ENCODE measurements at places on chromosomes 7 and 10.

GRCh38 chr10:119531067-119531466 lies 11.5 kb downstream of the RGS10 start:
- no peak for DNase-seq

DNA sequence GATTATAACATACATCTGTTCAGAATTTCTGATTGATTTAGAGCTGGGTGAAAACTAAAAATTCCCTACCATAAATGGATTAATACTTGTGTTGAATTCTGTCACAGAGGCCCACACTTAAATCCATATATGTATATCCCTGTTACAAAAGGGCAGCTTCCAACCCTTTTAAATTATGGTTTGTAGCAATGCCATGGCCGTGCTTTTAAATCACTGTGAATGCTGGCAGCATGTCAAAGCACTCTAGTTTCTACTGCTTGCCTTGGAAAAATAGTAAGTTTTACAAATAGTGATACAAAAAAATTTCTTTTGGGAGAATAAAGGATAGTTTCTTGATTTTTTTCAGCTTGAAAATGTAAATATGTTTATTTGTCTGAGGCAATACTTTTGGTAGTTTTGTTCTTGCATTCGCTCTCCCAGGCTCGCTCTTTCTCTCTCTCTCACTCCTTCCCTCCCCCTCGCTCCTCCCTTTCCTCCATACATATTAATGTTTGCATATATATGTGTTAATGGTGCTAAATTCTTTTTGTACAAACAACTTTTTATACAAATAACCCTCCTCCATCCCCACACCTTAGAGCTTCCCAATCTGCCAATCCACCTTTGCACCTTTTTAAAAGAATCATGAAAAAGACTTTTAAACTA lies 29.8 kb downstream of the TES start:
- DNase-seq: no peak

- no peak for DNase-seq
Measured at GRCh38 chr10:87960230-87960629, 96.8 kb downstream of the PTEN start.

GRCh38 chr7:84686373-84686772 lies 491.8 kb upstream of the SEMA3A start:
- DNase-seq: no peak

GRCh38 chr10:59688921-59689351 lies 20.7 kb downstream of the SLC16A9 start:
- DNase-seq: no peak

DNA sequence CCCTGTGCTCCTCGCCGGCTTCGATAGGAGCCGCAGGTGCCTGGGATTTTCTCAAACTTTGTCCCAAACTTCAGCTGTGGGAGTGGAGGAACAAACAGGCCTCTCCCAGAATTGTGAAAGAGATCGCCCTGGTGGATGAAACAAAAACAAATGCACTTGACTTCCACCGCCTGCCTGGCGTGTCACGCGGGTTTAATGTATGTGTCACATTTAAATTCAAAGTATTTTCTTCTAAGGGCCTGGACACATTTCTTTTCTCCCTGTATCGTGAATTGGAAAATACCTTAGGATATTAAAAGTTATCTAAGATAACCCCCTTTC lies 694 bp upstream of the WASL start:
- DNase-seq: no peak
